Caco-2 (cell line): ENCODE measurements at places on chromosomes 2 and 18.

DNA sequence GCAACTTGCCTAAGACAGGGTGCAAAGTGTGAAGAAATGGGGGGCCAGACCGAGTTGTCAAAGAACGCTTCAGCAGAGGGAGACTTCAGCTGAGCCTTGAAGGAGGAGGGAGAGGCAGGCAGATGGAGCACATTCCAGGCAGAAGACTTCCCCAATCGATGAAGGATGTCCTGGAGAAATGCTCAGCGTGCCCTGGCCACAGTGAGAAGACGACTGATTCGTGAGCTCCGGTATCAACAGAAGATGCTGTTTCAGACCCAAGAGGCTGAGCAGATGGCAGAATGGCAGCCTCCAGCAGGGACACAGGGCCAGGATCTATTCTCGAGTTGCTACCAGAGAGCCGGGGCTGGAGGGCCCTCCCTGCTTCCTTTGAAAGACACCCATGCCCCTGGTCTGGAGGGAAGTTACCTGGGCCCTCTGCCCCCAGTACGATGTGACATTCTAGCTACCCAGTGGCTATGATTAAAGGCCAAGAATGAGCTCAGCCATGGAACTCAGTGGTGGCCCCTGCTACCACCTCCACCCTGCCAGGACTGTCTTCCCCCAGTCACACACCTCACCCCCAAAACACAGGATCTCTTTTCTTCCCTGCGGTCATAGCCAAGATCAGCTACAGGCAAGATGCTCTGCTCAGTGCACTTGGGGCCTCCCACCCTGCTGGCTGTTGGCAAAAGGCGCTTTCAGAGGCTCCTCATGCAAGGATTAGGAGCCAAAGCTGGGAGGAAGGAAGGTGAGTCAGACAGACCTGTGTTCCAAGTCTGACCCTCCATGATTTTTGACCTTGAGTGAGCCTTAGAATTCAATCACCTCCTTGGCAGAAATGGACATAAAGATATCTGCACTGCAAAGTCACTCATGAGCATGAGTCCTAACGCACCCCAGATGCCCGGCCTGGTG lies 84.3 kb downstream of the TFCP2L1 start:
- DNase-seq, result no peak

- no peak for DNase-seq
Measured at GRCh38 chr2:132725748-132726147, 55.7 kb upstream of the LYPD1 start.

- no peak for DNase-seq
Measured at GRCh38 chr2:222525811-222526210, 101.5 kb downstream of the SGPP2 start.

DNA sequence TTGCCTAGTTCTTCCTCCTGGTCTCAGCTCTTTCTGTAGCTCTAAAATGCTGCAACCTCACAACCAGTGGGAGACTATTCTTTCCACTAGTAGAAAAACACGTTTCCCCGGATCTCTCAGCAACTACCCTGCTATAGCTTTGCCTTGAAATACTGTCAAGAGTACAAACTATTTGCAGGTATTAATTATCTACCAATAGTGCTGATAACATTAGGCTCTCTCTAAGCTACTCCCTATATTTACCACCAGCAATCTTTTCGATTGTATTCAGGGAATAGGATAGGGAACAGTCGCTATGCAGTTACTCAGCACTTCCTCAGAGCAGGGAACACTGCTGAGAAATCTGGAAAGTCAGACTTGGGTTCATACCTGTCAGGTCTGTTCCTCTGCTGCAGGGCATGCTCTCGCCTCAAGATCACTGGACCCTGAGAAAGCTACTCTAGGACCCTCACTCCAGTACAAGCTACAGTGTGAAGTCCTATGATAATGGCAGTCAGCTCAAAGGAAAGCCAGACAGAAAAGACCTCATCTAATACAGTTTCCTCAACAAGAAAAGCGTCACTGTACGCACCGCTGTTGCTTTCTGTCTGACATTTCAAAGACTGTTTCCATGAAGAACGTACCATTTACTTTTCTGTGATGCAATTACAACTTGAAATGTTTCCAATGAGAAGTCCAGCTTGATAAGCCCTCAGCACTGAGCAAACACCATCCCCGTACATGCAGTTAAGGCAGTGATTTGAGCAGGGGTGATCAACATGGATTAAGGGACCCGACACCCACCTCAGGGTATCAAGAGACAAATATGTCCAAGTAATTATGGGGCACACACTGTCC lies 22.7 kb downstream of the GDF7 start:
- DNase-seq, result no peak

GRCh38 chr2:11433822-11434221 lies 32.1 kb downstream of the E2F6 start:
- DNase-seq, result no peak

GRCh38 chr2:163182764-163183354 lies 344.3 kb upstream of the KCNH7 start:
- no peak for DNase-seq

- no peak for DNase-seq
Measured at GRCh38 chr18:50857694-50858093, 21.2 kb upstream of the ME2 start.

DNA sequence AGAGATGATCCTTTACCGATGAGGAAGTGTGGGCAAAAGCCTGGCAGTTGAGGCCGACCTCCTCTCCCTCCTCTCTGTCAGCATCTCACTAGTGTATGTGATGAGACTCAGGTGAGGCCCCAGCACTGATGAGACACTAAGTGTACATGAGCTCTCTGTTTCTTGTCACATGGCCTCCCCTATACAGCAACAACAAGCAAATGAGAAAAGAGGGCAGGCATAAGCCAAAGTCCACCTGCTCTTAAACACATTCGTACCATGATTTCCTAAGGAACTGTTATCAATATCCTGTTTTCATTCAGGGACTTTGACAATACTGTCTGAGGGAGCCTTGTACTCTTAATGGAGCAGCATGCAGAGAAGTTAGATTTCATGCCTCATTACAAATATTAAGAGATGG lies 113.0 kb downstream of the CNTNAP5 start:
- no peak for DNase-seq

DNA sequence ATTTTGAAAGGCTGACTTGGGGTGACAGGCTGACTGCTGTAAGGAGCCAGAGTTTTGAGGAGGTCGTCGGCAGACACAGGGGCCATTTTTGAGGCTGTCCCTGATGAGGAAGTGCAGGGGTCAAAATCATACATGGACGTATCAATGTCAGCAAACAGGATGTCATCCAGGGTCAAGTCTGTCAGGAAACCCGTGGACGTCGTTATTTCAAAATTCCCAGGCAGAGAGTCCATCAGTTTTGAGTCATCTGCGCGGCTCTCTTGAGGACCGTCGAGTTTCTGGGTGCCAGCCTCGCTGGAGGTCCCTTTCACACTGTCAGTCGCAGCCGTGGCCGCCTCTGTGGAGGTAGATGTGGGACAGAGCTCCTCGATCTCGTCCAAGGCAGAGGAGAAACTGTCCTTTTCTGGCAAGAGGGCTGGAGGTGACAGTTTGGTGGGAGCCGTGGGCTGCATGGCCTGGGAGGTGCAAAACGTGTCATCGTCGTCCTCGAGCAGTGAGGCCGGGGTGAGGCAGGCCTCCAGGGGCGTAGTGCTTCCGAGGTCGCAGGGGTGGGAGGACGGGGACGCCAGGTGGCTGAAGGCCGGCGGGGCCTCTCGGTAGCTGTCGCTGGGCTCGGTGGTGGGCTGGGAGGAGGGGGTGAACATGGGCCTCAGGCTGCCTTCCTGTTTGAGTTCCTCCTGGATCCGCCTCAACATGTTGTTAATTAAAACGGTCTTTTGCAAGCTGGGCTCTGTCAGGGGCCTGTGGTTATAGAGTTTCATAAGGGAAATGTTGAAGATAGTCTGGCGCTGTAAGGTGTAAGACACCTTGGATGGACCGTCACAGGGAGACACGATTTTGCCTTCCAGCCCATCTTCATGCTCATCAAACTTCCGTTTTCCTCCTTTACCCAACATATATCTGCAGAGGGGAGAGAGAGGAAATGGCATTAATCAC lies 17.5 kb downstream of the SERTAD2 start:
- no peak for DNase-seq

DNA sequence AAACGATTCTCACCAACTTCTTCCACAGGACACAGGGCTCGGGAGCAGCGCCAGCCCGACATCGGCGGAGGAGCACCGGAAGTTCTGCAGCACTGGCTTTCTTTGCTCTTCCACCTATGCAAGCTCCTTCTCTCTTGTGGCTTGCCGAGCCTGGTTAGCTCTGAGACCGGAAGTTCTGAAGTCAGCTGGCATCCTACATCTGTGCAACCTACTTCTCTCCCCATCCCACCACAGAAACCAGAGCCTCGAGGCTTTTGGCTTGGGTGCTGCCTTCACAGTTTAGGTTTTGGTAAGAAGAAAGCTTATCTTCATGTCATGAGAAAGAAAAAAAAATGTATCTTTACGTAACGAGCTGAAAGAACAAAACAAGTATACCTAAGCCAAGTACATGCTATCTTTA lies 111.7 kb downstream of the ANKRD44 start:
- no peak for DNase-seq

DNA sequence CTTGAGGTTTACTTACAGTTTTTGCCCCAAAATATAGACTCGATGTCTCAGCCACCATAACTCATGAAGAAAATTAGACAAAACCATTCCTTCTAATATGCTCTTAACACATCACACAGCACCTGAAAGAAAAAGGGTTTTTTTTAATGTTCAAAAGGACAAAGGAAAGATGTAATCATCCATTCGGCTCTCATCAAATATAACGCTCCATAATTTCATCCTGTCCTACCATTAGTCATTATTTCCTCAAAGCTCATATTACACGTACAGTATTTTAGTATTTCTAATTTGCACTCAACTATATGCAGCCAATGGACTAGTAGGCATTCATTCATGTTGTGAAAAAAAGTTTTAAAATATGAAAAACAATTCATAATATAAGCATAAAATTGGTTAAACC lies 24.8 kb downstream of the ESCO1 start:
- no peak for DNase-seq

GRCh38 chr2:78218066-78218465 lies 695.9 kb upstream of the LRRTM4 start:
- DNase-seq, result no peak

DNA sequence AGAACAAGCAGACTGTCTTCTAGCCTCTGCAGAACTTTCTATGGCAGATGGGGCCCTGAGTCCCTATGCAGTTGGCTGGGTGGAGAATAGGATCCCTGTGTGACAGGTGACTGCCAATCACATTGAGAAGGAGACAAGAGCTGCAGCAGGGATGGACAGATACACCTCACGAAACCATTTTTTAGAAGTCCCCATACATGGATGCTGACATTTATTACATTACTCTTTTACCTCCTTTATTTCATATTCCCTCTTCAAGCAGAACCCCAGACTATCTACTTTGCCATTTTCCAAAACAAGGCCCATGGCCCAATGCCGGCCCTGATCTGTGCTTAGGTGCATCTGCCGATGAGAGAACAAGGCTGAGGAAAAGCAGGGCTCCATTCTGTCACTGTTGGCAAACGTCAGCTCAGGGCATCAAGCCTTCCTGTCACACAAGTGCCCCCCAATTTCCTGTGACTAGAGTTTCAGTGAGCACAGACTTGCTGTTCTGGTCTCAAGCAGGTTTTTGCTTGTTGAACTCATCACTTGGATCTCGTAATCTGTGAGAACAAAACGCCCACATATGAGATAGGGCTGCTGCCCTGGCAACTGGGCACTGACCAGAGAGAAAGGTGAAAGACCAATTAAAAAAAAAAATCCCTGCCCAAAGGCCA lies 35.8 kb downstream of the LOXHD1 start:
- no peak for DNase-seq

DNA sequence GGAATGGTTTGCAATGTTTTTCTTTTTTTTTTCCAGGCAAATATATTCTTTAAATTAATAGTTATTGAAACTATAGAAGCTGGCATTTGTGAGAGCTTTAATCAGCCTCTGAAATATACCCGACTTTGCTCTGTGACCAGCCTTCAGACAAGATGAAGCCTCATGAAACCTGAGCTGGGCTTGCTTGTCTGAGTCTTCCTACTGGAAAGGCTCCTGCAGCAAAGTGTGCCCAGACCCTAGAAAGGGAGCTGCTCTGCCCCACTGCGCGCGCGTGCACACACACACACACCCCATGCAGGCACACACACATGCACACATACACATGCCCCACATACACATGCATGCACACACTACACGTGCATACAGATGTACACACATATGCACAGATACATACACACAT lies 203.3 kb upstream of the NT5C1B start:
- no peak for DNase-seq

GRCh38 chr2:132670496-132671150 lies 618 bp upstream of the LYPD1 start:
- DNase-seq, result peak; percentile 55

GRCh38 chr18:63320975-63321265 lies 1.4 kb upstream of the BCL2 start:
- no peak for DNase-seq
